ENCODE measurements at places on chromosomes 5 and 9.

DNA sequence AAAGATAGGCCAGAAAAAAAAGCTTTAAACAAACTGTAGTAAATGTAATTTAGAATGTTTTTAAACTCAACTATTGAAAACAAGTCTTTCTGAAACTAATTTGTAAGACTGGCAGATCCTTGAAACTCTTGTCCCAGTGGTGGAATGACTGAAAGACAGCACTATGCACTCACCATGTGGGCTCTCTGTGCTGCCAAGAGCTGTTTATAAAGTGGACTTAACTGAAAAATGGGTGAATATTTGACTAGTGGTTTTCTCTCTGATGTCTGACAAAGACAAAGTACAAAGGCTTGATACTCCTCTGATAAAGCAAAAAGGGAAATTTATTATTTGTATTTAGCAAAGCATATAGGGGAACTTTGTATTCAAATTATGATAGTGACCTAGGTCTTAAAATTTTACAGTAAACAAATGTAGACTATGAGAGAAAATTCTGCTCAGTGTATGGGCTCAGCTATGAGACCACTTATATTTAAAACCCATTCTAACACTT, 635.4 kb downstream of the NR2F1-AS1 start:
- no peak for DNase-seq

- DNase-seq = peak; percentile 55
Measured at GRCh38 chr5:123671042-123671441, 159.1 kb downstream of the CSNK1G3 start.

GRCh38 chr5:34680896-34681295, 24.8 kb downstream of the RAI14 start:
- no peak for DNase-seq

GRCh38 chr5:137357436-137357835, 141.7 kb downstream of the SPOCK1 start:
- no peak for DNase-seq

GRCh38 chr5:156706631-156707030, 143.5 kb upstream of the PPP1R2B start:
- DNase-seq = no peak

DNA sequence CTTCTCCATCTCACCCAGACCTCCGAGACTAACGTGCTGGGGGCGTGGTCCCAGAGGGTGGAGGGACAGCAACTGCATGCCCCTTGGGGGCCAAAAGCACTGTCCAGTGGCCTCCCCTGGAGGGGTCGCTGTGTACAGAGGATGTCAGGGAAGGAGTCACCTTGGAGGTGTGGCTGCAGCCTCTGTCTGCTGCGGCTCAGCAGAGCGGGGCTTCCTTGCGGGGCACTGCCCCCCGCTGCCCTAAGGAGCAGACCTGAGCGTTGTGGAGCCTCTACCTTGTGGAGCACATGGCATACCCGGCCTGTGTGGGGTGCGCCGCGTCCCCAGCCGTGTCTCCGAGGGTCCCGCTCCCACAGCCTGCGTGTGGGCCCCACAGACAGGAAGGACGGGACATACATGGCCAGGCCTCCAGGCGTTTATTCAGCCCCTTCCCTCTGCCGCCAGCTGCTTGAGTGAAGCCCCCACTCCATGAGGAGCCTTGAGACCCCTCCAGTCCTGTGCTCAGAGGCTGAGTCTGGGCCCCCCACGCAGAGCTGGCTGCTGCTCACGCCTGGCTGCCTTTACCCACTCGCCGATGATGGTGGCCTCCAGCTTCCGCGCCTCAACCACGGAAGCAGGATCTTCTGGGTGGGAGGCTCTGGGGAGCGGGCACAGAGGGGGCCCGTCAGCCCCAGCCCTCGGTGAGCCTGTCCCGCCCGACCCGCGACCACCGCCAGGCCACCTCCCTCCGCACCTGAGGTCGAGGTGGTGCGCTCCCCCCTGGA, 4.2 kb downstream of the DPP7 start:
- DNase-seq = no peak

GRCh38 chr5:107253246-107253645, 417.5 kb downstream of the EFNA5 start:
- no peak for DNase-seq

GRCh38 chr5:175824676-175825075, 46.7 kb upstream of the CPLX2 start:
- no peak for DNase-seq

- DNase-seq = no peak
Measured at GRCh38 chr5:133569347-133569746, 43.0 kb downstream of the FSTL4 start.

DNA sequence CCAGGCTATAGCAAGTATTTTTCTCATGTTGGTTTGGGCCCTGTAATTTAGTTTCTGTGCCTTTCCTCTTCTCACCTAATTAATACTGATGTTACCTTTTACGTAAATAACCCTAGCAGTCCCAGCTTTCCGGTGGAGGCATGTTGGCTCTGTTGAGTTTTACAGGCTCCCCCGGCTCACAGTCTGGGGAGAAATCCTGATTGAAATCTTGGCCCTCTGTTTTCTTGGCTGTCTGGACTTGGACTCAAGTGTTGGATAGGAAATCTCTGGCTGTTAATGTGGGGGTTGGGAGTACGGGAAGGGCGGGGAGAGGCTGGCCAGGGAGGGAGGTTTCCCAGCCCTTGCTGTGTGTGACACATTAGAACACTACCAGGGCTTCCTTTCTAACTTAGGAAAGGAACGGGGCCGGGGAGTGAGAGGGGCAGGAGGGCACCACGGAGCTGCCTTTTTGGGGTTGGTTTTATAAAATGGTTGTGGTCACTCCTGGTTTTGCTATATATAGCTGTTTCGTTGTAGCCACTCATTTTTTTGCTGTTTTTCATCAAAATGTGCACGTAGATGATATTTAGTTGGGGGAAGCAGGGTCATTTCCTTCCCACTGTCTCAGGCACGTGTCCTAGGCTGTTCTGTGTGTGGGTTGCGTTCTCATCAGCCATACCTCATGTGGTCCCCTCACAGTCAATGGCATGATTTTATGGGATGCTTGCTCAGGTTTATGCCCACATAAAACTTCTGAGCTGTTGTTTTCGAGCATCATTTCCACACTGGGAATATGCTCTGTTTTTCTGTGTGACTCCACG, 11.0 kb downstream of the TRIO start:
- peak; percentile 24 for DNase-seq

GRCh38 chr5:77990020-77990419, 213.9 kb upstream of the TBCA start:
- no peak for DNase-seq

GRCh38 chr5:111353035-111353434, 128.9 kb downstream of the CAMK4 start:
- no peak for DNase-seq

DNA sequence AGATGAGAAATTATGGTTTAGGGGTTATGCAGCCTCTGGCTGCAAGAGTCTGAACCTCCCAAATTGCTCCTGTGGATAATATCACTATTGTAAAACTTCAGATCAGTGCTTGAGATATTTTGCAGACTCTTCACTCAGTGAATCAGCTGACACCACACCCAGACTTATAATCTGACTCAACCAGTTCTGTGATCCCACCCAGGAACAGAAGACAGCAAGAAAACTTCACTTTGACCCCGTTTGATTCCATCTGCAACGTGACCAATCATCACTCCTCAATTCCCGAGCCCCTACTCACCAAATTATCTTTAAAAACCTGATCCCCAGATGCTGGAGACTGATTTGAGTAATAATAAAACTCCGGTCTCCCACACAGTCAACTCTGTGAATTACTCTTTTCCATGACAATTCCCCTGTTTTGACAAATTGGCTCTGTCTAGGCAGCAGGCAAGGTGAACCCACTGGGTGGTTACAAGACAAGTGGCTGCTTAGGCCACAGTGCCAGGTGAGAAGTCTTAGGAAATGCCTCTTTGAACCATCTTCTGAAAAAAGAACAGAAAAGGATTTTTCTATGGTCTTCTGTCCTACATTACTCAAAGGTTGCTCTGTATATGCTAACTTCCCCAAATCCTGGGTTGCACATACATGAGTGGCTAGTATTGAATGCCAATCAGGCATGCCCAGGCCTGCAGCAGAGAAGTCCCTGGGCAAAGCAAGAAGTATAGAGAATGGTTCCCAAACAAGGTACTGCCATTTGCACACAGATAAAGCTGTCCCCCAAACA, 588.0 kb downstream of the PRELID2 start:
- DNase-seq = no peak

DNA sequence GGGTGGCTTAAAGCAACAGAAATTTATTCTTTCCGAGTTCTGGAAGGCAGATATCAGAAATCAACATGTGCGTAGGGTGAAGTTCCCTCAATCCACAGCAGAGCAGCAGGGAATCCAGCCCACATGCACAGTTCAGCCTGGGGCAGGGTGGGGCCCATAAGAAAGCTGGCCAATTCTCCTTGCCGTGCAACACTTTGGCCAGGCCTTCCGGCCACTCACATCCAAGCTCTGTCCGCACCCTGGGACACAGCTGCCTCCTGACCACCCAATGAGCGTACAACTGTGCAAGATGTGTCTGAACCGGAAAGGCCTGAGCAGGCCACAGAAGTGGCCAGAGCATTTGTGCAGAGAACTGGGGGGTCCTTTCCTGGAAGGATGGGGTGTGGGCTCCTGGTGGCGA, 274.9 kb downstream of the GADD45G start:
- no peak for DNase-seq

All from posterior cingulate gyrus (tissue), 11 donors.